ENCODE measurements at places on chromosomes 1 and 21.

GRCh38 chr1:31703431-31704270, at the start of gene COL16A1:
Gene COL16A1, minus strand, starts transcription at chr1:31704017. Its CDS starts 1,824 bp downstream, at chr1:31702193.
- DNase-seq = peak; percentile 67

GRCh38 chr1:165675794-165676193, 22.6 kb downstream of the ALDH9A1 start:
- DNase-seq = no peak

DNA sequence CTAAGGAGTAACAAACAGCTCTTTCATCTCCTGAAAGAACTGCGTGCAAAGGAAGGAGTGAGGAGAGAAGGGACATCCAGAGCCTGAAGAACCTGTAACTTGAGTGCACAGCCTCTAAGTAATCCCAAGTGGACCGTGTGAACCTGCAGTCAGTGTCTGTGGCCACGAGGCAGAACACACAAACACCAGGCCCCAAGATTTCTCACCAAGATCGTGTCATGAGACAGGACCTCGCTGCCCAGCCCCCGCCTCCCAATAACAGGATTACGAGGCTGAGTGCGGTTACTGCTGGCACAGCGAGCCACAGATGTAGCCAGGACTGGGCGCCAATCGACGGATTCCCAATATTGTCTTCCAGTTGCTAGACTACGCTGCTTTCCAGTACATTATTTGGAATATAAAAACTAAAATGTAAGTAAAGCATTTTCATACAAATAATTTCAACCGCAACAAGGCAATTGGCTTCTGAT, 101.3 kb upstream of the SLC25A33 start:
- peak; percentile 82 for DNase-seq

DNA sequence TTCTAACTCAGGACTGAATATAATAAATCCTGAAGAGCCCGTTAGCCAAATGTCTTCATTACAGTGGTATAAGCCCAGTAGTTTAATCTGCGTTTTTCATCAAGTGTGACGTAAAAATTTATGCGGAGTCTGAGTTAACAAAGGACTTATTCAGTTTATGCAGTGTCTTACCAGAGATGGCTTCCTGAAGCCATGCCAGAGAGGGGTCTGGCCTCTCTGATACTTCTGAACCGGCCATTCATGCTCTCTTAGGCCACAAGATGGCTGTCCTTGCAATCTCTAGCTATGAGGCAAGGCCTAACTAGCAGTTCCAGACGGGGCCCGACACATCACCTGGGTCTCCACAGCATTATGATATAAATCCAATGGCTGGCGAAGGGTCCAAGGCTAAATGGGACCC, 101.4 kb downstream of the TEX35 start:
- no peak for DNase-seq

DNA sequence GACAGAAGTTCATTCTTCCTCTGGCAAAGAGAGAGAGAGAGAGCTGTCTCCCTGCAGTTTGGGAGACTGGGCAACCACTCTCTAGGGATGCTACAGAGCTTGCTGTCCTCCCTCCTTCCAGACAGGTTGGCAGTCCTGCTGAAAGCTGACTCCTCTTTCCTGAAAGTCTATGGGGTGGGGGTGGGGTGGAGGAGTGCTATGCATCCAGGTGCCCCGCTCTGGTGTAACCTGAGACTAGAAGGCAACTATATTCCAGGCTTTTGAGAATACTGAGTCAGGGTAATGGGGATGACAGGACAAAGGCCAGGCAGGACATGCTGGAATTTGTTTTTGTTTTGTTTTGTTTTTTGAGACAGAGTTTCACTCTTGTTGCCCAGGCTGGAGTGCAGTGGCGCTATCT, 55.4 kb downstream of the OPTC start:
- DNase-seq = no peak

- peak; percentile 43 for DNase-seq
These were observed 26.2 kb downstream of the ENAH start for GRCh38 chr1:225626698-225627097.

DNA sequence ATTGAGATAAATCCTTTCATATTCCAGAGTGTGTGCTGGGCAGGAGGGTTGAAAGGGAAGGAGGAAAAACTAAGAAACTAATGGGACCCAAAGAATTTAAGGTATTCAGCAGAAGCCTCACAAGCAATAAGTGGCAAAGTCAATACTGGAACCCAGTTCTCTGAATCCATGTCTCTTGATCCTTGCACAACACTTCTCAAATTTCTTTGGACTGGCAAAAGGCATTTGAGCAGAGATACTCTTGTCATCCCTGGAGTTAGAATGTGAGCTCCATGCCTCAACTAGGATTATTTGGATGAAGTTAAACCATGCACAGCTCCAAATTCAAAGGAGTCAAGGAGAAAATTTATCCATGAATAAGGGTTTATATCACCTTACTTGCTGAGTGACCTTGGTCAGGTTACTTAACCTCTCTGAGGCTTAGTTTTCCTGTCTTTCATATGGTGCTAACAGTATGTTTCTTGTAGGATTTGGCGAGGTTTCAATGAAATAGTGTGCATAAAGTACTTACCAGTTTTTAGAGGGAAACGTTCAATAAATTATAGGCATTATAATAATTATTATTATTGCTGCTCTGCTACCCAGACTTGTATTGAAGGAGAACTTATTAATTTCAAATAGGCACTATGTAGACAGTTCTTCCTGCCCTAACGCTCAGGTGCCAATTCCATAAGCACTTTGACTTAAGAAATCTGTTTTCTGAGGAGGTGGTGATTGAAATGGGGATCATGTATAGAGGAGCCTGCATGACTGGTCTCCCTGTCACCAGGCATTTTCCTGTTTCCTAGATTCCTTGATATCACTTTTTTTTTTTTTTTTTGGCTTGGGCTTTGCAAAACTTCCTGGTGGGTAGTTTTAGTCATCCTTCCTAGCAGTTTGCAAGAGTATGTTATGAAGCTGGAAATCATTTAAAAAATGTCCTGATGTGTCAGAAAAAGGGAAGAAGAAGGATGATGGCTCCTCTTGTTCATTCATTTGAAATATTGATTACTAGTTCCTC, 125.0 kb upstream of the JUN start:
- DNase-seq = peak; percentile 55

- DNase-seq = peak; percentile 93
These were observed 337.6 kb upstream of the SNX7 start for GRCh38 chr1:98323906-98324358.

DNA sequence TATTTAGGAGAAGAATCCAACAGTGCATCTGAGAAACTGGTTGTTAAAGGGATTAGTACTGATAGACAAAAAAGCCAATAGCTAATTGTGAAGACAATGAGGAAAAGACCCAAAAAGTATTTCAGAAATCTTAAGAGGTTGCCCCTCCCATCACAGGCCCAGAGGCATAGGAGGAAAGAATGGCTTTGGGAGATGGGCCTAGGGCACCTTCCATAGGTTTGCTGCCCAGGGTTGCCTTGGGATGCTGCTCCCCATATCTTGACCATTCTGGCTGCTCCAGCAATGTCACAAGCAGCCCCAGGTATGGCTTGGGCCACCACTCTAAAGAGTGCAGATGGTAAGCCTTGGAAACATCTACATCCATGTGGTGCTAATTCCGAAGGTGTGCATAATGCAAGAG, 68.7 kb upstream of the CD5L start:
- DNase-seq = no peak

GRCh38 chr1:74641161-74641560, 32.4 kb downstream of the ERICH3 start:
- no peak for DNase-seq

DNA sequence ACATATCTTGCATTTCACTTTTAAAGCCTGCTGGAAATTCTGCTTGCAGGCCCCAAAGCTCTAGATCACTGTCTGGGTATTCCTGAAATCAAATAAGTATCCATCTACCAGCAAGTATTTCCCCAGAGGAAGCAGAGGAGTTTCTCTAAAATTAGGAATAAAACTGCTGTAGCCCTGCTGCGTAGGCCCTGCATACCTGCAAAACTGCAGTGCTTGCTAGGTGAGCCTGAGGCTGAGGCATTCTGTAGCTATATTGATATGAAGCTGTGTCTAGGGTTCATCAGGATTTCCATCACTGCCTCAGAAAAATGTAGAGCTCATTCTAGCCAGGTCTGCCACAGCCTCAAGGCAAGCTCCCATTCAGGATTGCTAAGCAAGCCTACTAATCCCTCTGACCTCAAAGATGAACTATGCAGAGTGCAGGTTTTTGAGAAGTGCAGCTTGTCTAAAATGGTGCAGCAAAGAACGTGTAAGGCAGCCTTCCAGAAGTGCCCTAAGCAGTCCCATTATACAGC, 28.7 kb downstream of the NPHS2 start:
- no peak for DNase-seq

DNA sequence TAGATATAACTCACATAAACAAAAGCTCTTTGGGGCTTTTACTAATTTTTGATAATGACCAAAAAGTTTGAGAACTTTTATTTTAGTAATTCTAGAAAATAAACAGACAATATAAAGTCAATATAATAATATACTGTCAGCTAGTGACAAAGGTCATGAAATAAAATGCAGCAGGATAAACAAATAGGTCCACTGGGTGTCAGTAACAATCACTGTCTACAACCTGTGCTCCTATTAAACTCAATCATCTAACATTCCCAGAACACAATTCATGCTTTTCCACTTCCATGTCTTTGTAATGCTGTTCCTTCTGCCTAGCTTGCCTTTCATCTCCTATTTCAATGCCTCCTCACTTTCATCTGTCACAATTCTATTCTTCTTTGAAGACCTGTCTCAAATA, 186.1 kb downstream of the GIPC2 start:
- no peak for DNase-seq

GRCh38 chr1:210822241-210822640, 311.7 kb downstream of the KCNH1 start:
- DNase-seq = no peak

All from mesenchymal stem cell (in vitro differentiated cells and primary cell).